ENCODE measurements at places on chromosomes 1 and 21.

DNA sequence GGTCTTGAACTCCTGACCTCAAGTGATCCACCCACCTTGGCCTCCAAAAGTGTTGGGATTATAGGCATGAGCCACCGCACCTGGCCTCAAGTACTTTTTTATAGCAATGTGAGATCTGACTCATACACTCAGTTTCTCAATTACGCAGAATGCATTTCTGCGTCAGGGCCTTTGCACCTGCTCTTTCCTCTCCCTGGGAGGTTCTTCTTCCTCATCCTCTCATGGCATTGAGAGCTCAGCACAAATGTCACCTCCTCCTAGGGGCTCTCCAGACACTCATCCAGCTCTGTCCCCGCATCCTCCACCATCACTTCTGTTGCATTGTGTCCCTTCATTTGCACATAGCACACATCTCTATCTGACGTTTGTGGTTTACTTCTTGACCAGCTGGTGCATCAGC, 418.8 kb downstream of the PTPRU start:
- no peak for DNase-seq

DNA sequence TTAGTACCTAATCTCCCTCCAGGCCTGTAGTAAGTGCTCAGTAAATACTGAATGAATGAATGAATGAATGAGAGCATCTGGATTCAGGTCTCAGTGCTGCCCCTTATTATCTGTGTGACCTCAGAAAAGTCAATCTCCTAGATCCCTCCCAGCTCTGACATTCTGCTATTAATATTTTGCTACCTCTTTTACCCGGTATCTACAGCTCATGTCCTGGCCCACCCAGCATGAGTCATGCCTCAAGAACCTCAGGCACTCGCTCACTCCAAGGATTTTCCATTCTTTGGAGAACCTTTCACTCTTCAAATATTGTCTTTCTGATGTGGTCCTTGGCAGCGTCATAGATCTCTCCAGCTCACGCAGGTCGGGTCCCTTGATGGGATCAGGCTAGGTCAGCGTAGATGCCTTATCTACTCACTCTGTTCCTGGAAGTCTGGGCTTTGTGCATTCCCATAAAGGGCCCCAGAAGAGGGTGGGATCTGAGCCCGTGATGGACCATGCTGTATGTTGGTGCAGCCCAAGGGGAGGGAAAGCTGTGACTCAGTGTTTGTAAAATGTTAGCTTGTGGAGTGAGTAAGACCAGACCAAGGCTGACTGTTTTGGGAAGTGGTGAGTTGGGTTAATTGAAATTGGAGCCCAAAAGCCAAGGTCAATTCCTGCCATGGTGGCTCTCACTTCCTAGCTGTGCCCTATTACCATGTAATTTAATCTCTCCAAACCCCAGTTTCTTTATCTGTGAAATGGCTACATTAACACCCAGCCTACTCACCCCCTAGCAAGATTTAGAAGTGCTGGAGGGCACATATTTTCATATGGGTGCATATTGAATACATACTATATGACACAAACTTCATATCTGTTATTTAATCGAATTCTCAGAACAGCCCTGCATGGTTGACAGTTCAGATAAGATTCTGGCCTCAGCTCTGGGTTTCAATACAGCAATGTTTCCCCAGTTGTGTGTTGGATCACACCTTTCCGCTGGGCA, 214.1 kb upstream of the USP24 start:
- no peak for DNase-seq

GRCh38 chr1:38852780-38853179, 6.8 kb downstream of the RRAGC start:
- DNase-seq, result no peak

GRCh38 chr21:41836166-41837015, 42.8 kb downstream of the PRDM15 start:
- no peak for DNase-seq

Measured in NCI-H1105 (cell line).